T-helper 9 cell (primary cell): ENCODE measurements at places on chromosomes 16 and 17.
A peak's percentile ranks its signal among the peaks of the same experiment; 100 is the strongest.

DNA sequence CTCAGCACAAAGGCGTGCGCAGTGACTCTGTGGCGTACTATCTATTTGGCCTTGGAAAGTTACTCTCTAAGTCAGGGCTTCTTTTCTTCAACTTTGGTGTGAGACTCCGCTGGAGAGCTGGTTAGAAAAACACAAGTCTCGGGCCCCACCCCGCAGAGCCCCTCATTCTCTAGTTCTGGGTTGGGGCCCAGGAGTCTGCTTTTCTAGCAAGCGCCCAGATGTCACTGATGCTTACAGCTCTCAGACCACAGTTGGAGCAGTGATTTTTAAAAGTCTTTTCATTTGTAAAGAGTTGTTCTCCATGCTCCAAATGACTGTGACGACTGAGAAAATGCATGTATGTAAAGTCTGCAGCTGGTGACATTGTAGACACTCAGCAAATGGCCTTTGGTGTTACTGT is 582.3 kb downstream of the WWOX start:
- no peak for DNase-seq

GRCh38 chr17:50265690-50266315 is 8.5 kb upstream of the TMEM92 start:
- no peak for DNase-seq

- DNase-seq, result no peak
Observed at GRCh38 chr17:64554028-64554637, 47.4 kb downstream of the CEP95 start.

- DNase-seq, result no peak
Observed at GRCh38 chr17:32515677-32516383, 29.0 kb downstream of the CDK5R1 start.

- DNase-seq, result no peak
Observed at GRCh38 chr16:55835581-55835980, 2.7 kb upstream of the CES1 start.

DNA sequence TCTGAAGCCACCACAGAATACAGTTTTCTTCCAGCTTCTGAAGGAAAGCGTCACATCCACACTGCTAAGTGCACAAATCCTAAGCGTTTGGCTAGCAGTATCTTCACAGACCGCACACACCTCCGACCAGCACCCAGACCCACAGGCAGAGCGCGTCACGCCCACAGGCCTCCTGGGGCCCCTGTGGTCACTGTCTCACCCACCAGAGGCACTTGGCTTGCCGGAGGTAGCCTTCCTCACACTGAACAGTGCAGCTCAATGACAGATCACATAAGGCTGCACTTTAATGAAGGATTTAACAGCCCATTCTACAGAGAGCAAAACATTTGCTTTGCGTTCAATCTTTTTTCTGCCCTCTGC is 21.2 kb downstream of the SPHK1 start:
- DNase-seq, result no peak

GRCh38 chr16:87279094-87279658 is 38.0 kb downstream of the C16orf95 start:
- DNase-seq, result no peak

- DNase-seq, result no peak
Observed at GRCh38 chr16:59881376-59881775, 1147.3 kb upstream of the GOT2 start.

DNA sequence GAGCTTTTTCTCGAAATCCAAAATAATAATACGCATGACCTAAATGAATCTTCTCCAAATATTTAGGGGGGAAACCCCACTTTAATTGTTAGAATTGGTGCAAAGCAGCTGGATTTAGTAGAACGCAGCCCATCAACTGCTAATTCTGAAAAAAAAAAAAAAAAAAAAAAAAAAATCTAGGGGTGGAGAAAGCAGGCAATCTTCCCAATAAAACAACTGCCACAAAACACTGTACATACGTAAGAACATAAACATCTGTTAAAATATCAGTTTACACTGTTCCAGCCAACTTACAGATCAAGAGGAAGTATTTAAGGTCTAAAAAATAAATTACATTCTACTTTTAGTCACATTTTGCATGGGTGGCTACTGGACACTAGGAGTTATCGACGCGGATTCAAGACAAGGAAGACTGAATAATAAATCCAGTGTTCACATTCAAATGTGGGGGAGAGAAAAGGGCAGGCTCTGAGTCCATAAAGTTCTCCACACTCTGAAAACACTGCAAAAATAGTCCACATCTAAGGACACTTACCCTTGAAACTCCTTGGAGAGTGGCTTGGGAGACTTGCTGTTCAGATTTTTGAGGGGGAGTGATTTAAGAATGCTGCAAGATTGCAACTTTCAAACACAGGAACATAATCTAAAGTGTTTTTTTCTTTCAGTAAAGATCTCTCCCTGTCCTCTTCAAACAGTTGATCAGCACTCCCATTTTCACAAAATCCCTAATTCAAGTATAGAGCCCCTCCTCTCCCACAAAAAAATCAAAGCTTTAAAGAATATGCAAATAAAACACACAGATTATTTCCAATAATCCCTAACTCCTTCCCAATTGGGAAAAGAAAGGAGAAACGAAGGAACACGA is 1.3 kb downstream of the APPBP2 start:
- DNase-seq, result no peak

DNA sequence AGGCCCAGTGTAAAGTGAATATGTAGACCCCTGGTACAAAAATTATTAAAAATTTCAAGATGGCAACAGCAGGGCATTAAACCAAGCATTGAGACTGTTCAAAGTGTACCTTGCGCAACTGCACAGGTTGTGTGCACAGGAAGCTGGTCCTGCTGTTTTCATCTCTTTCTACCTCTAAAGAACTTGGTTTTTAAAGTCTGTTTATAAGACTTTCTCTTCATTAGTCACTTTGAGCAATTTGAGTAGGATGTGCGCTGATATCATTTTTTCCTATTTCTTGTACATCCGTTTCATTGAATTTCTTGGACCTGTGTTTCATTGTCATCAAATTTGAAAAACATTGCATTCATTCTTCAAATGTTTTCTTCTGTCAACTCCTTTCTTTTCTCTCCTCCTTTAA is 16.8 kb upstream of the PMP22 start:
- no peak for DNase-seq

DNA sequence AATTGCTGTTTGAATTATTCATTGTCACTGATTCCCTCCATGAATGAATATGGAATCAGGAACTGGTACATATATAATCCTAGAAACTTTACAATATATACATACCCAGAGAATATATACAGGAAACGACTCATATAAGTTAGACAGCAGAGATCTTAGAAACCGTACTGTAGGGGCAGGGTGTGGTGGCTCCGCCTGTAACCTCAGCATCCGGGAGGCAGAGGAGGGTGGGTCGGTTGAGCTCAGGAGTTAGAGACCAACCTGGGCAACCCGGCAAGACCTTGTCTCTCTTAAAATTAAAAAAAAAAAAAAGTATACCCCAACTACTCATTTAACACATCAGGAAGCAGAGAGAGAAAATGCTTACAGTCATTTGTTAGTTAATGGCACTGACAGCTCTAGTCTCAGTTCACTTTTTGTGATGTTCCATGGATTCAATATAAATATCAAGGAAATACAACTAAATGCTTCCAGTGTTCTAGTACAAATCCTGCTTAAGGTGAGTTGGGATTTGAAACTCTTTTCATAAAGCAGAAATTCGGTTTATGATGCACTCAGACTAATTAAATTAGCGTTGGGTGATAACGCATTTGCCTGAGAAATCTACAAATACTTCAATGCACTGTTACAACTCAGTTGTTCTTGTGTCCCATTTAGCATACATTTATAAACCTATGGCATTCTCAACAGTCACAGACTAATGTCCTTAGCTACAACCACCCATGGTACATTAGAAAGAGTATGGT is 5.6 kb downstream of the GLG1 start:
- DNase-seq, result peak; percentile 58

GRCh38 chr17:36888236-36888951 is 48.9 kb upstream of the LHX1 start:
- DNase-seq, result no peak

DNA sequence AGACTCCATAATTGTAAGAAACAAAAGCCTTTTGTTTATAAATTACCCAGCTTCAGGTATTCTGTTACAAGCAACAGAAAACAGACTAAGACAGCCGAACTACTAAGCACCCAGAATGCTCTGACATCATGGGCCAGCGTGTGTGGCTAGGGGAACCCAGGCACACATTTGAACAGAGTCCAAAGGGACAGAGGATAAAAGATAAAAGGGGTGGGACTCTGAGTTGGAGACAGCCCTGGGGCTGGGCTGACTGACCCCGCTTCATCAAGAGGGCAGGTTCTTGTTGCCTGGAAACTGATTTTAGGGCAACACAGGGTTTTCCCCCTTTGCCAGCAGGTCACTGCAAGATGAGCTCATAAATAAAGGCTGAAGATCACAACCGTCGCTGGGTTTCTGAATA is 30.5 kb upstream of the ZNF287 start:
- DNase-seq, result no peak

GRCh38 chr17:33039874-33040273 is 48.2 kb downstream of the SPACA3 start:
- no peak for DNase-seq

- DNase-seq, result no peak
Observed at GRCh38 chr16:86751076-86752030, 173.0 kb downstream of the FOXL1 start.

- DNase-seq, result no peak
Observed at GRCh38 chr17:76382351-76382802, 2.0 kb upstream of the SPHK1 start.

DNA sequence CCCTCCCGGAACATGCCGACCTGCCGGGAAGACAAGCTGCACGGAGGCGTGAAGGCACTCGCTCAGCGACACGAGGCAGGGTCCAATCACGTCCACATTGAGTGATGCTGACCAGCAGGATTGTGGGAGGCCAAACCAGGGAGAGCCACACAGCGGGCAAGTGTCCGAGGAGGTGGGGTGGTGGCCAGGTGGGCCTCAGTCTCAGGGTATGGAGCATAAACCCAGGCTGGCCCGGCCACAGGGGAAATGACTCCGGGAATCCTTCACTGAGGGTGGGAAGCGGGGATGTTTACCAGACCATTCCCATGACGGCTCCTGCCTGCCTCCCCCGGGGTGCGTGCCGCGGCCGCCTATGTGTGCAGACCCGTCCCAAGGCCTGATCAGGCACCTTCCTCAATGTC is 62.5 kb downstream of the RPH3AL start:
- no peak for DNase-seq

- DNase-seq, result no peak
Observed at GRCh38 chr17:71821511-71821910, 299.3 kb upstream of the SOX9 start.
